ENCODE measurements at places on chromosomes 16 and 17. TPM values are rescaled to one million over a fixed set of nuclear protein-coding genes. Genes with fewer than 3 reads are reported as not detected.

DNA sequence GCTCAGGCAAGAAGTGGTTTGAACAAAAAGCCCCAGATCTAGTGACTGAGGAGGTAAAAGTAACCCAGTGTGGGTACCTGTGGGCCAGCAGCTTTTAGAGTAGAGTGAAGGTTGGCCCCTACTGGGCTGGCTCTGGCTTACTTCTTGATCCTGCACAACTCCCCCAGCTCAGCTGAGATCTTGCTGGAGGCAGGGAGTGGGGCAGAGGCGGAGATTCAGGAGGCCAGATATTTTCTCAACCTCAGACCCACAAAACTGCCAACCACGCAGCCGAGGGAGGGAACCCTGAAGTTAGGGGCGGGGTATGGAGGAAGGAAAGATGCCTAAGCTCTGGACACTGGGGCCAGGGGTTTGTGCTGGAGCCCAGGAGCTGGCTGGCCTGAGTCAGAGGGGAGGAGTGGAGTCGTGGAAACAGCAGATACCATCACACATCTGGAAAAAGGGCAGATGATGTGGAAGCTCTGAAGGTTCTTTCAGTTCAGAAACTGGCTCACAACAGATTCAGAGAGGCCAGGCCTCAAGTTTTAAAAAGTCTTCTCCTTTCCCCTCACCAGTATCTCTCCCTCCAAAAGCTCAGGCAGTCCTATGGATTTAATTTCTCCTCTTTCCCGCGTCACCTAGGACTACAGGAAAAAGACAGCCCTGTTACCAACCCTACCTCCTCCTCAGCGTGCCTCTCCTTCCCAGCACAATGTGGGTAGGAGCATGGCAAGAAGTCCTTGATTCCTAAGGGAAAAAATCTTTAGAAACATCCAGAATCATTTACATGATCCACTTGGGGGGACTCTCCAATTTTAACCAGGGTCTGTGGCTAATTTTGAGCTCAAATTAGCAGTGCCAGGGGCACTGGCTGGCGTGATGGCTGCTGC, 48.1 kb downstream of the MYO18A start:
- DNase-seq = no peak

DNA sequence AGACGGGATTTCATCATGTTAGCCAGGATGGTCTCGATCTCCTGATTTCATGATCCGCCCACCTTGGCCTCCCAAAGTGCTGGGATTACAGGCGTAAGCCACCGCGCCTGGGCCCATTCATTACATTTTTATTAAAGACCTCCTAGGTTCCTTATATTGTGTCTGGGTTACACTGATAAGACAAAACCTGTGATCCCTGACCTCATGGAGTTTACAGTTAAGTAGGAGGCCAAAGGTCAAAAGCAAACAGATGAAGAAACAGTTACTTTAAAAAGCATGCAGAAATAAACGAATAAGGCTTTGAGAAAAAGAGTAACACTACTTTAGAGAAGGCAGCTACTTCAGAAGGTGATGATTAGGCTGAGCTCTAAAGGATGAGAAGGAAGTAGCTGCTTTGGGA, 14.9 kb upstream of the HLF start:
- no peak for DNase-seq

GRCh38 chr16:55678161-55678821, 22.5 kb downstream of the SLC6A2 start:
- no peak for DNase-seq

- DNase-seq = no peak
These were observed 70.1 kb upstream of the CREBBP start for GRCh38 chr16:3950343-3951193.

DNA sequence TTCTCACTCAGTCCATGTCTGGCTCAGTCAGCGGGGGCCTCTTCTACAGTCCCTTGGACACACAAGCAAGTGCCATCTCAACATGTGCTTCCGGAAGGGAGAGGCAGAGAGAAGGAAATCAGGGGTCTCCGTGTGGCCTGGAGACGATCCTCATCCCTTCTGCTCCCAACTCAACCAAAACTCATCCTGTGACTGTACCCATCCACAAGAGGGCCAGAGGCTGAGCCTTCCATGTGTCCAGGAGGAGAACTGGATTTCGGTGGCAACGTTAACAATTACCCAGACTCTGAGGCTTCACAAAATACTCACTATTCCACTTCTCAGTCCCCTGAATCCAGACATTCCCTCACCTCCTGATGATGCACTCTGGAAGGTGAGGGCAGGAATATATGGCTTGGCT, 7.8 kb upstream of the ALOX12B start:
- no peak for DNase-seq

DNA sequence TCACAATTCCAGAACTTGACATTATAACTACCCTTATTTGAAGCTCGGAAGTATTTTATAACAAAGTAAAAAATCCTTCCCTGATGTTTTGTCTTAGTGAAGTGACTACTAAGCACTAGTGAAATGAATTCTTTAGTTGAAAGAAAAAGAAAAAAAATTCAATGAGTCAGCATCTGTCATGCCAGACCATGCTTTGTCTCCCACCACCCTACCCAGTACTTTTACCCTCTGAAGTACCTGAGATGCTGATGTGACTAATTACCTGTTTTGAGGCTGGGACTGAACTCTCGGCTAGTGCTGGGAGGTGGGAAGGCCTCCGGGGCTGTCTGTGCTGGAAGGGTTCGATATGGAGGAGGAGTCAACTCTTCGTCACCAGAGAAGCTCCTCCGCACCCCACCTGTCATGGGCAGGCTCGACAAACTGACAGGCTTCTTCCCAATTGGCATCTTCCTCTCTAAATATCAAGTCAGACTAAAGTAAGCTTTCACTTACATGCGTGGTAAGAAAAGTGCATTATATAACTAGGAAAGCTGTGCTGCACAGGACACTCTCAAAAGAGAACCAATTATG, 19.6 kb downstream of the NME2 start:
- no peak for DNase-seq

Gene ABHD15
- 7.5 TPM for polyA plus RNA-seq

- no peak for DNase-seq
These were observed 7.1 kb downstream of the USP31 start for GRCh38 chr16:23141959-23142740.

DNA sequence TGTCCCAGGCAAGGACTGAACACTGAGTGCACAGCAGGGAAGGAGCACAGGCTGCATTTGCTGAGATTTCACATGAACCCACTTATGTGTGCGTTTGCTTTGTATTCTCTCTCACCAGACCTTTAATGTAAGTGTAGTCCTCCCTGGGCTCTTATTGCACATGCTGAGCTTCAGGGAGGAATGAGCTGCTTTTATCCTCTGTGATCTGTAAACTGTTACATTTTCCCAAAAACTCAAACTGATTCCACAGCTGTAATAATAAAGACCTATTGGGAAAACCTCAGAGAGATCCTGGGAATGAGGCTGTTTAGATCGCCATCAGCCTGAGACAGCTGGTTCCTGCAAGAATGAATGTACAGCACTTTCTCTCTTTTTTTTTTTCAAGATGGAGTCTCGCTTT, 53.6 kb upstream of the ADORA2B start:
- no peak for DNase-seq

- no peak for DNase-seq
These were observed 37.9 kb downstream of the GSG1L start for GRCh38 chr16:28025631-28026030.

GRCh38 chr17:43468691-43469139, 15.1 kb upstream of the DHX8 start:
- no peak for DNase-seq

DNA sequence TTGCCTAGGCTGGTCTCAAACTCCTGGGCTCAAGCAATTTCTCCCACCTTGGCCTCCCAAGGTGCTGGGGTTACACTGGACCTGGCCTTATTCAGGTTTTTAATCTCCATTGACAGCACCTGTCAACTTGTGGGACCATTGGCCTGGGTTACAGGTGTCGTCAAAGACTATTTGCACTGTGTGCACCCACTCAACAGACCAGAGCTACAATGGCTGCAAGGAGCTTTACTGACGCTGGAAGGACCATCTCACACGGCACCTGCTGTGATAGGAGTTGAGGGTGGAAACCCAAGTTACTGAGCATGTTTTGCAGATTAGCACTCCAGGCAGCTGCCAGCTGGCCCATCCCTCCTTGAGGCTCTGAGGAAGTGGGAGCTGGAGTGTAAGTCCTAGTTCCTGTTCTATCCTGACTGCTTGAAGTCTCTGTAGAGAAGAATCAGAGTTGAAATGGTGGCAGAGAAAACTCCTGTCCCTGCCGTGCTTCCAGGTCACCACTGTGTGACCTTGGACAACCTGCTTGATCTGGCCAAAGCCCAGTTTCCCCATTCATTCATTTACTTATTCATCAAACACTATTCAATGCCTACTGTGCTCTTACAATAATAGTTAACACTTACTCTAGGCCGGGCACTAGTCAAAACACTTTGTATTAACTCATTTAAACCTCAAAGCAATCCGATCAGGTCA, 42.4 kb upstream of the LONP2 start:
- no peak for DNase-seq

GRCh38 chr16:31138621-31139578, 3.4 kb upstream of the PRSS8 start:
- DNase-seq = no peak

GRCh38 chr16:25033852-25034251, 18.7 kb upstream of the ARHGAP17 start:
- no peak for DNase-seq

Gene TBC1D3I
- polyA plus RNA-seq = 0.52 TPM

GRCh38 chr16:1834096-1834495, 7.1 kb downstream of the FAHD1 start:
- DNase-seq = no peak

- no peak for DNase-seq
These were observed 2.8 kb downstream of the ADGRG1 start for GRCh38 chr16:57630931-57631845.

Gene KRTAP4-6
- polyA plus RNA-seq = not detected

DNA sequence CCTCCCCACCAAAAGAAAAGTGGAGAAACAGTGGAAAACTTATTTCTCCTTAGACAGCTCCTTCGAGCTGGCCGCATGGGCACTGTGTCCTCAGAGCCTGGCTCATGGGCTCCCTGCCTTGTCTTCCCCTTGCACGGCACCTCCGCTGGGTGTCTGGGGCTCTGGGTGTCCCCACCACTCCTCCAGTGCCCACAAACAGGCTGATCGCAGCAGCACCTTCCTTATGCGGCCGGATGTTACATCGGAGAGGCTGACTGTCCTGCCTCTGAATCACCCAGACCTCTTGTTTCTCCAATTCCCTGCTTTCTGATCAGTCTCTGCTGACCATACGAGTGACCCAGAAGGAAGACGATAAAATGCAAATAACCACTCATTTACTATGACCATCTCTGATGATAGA, 121.7 kb downstream of the SLC39A11 start:
- DNase-seq = no peak

GRCh38 chr17:70307430-70308225, 138.3 kb downstream of the KCNJ2 start:
- DNase-seq = no peak

Gene NME3
- polyA plus RNA-seq = 49.8 TPM

DNA sequence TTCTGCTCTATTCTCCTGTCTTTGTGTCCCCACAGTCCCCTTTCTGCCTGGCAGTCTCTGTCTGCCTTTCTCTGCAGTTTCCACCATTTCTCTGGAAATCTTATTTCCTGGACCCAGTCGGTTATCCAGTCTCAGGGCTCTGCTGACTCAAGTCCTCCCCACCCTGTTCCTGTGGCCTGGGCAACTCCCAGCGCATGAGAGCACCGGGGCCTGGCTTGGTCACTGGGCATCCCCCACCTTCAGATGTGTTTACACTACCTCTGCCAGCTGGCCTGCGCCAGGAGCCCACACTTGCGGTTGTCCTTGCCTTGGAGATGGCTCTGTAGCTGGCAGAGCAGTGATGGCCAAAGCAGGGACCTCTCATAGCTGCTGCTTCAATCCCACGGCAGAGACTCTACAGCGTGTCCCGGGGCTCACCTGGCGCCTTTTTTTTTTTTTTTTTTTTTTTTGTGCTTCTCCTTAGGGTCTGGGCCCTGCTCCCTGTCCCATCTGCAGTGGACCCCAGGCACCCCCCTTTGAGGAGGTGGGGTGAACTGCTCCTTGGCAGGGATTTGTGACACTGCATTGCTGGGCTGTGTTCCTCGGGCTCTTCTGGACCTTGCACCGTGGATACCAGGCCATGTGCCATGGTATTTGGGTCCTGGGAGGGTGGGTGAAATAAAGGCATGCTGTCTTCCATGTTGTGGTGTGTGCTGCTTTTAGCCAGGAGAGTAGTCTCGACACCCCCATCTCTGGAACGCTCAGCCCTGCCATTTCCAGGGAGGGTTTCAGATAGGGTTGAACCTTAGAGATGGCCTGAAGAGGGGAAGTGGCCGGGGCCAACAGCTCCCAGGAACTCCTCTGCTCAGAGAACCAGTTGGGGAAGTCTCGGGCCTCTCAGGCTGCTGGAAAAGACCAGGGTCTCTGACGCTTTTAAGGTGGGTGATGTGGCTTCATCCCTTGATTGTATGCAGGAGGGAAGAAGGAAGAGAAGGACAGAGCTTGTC, 17.5 kb downstream of the GUCY2D start:
- DNase-seq = no peak

- DNase-seq = no peak
These were observed 374.3 kb upstream of the GOT2 start for GRCh38 chr16:59108374-59108773.

- DNase-seq = no peak
These were observed 89.4 kb downstream of the KIF2B start for GRCh38 chr17:53912117-53912516.

DNA sequence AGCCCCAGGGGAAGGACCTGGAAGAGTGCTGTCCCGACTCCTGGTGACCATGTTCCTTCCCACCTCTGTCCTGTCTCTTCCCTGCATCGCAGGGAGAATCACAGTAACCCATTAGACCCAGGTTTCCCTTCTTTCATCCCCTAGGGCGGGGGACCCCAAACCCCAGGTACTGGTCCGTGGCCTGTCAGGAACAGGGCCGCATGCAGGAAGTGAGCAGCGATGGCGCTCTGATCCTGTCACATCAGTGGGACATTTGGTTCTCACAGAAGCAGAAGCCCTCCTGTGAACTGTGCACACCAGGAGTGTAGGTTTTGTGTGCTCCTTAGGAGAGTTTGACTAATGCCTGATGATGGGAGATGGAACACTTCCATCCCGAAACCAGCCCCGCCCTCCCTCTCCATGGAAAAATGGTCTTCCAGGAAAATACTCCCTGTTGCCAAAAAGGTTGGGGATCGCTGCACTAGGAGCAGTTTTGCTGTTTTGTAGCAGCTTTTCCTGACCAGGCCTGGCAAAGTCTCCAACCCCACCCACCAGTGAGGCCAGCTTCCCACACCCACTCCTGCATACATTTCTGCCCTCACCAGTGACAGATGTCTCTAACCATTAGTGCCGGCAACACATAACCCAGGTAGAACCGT, 10.5 kb downstream of the MNT start:
- no peak for DNase-seq

- no peak for DNase-seq
These were observed 213.0 kb downstream of the HS3ST3B1 start for GRCh38 chr17:14513835-14514234.

GRCh38 chr16:58495521-58496331, 4.2 kb upstream of the NDRG4 start:
- DNase-seq = no peak

GRCh38 chr17:35076874-35077273, 13.4 kb upstream of the RFFL start:
- DNase-seq = no peak

DNA sequence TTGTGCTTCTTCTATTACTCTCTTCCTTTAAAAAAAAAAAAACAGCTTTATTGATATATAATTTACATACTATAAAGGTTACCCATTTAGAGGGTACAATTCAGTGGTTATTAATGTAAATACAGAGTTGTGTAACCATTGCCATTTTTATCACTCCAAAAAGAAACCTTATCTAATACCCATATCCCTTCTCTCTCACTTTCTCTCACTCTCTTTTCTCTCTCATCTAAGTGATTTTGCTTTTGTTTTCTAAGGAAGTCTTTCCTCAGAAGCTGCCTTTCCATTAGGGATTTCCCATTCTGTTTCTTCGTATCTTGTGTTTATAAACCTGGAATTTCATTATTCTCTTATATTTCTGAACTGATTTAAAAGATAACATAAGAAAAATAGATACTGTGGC, 55.5 kb downstream of the NFAT5 start:
- no peak for DNase-seq

Gene KCNJ2
- 2.3 TPM for polyA plus RNA-seq
